CD4-positive, alpha-beta T cell treated with Interleukin-21 for 1 hour (primary cell): ENCODE measurements at places on chromosomes 11 and 22.

DNA sequence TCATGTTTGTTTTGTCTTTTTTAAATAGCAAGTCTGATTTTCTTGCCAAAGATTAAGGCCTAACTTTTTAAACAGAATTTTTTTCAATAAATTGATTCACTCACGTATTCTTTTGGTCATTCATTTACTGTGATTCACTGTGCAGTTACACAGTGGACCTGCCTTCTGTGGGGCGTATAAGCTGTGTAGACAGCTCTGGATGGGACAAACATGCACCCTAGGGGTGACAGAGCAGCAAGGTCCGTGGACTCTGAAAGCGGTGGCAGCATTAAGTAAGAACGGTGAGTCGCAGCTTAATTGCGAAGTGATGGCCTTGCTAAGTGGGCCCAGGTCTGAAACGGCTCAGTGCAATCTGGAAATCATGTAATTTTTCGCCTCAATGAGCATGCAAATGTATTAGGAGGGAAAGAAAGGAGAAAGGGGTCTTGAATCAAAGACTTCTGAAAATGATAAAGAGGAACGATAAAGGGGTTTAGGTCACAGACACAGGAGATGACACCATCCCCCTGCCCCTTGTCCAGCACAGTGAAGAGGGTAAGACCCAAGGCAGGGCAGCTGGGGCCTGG, 113.1 kb downstream of the SPATA19 start:
- DNase-seq: no peak

DNA sequence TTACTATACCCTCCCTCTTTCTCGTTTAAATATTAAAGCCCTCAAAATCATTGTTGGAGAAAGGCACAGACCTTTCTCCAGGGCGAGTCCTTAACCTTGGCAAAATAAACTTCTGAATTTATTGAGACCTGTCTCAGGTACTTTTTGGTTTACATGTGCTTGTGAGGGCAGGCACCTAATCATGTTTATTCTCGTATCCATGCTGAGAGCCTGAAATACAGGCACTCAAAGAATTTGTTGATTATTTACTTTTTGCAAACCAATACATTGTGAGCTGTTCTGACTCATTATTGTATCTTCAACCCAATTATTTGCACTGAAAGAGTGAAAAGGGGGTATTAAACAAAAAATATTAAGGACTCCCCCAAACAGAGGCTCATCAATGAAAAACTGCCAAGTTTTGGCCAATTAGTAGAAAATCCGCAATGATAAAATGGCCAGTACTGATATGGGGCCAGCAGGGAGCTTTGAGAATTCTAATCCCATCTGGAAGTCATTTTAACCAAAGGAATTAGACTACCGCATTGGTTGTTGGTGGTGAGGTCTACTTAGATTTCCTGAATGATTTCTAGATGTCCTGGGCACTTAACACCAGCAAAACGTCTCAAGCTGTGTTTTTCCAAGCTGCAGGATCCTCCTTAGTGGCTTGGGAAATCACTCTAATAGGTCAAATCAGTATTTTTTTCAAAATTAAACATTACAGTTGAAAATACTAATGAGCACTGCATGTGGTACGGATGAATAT, 157.3 kb downstream of the SWAP70 start:
- DNase-seq: no peak

- no peak for DNase-seq
Observed at GRCh38 chr22:24137595-24137994, 43.7 kb upstream of the SUSD2 start.

- DNase-seq: no peak
Observed at GRCh38 chr11:77200351-77201268, 72.6 kb downstream of the MYO7A start.

GRCh38 chr22:29388759-29389090, 355 bp upstream of the AP1B1 start:
- no peak for DNase-seq

- DNase-seq: no peak
Observed at GRCh38 chr11:17743808-17744119, 9.2 kb downstream of the KCNC1 start.

DNA sequence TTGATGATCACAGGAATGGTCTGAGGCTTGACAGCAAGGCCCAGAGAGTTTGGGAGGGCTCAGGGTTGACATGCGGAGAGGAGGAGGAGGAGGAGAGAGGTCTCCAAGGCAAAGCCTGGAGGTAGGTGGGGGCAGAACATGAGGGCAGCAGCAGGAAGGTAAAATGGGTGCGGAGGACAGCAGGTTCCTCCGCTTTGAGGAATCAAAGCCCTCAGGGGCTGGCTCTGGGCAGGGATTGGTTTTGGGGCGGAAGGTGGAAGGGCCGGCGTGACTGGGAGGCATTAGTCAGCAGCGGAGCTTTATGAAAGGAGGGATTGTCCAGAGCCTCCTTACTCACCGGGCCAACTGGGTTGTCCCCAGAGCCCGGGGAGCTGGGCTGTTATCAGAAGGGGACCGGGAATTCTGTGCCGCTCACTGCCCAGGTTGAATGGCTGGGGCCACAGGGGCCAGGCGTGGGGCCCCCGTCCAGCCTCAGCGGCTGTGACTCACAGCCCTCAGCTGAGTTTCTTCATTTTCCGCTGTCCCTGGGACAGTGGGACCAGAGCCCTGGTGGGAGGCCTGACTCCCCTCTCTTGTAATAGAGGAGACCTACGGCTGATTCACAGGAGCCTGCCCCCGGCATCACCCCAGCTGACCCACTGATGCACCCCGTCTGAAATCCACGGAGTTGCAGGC, 36.2 kb downstream of the LIF start:
- DNase-seq: no peak

GRCh38 chr11:120689596-120690275, 178.2 kb downstream of the GRIK4 start:
- no peak for DNase-seq

DNA sequence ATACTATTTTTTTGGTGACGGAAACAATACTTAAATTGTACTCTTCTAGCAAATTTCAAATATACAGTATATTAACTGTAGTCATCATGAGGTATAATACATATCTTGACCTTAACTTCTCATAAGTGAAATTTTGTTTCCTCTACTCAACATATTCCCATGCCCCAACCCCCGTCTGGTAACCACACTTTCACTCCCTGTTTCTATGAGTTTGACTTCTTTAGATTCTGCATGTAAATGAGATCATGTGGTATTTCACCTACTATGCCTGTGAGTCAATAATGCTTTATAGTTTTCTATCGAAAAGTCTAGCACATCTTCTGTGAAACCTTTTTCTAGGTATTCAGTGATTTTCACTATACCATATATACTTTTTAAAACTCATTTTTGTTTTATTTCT, 663.2 kb downstream of the CNTN5 start:
- DNase-seq: no peak

DNA sequence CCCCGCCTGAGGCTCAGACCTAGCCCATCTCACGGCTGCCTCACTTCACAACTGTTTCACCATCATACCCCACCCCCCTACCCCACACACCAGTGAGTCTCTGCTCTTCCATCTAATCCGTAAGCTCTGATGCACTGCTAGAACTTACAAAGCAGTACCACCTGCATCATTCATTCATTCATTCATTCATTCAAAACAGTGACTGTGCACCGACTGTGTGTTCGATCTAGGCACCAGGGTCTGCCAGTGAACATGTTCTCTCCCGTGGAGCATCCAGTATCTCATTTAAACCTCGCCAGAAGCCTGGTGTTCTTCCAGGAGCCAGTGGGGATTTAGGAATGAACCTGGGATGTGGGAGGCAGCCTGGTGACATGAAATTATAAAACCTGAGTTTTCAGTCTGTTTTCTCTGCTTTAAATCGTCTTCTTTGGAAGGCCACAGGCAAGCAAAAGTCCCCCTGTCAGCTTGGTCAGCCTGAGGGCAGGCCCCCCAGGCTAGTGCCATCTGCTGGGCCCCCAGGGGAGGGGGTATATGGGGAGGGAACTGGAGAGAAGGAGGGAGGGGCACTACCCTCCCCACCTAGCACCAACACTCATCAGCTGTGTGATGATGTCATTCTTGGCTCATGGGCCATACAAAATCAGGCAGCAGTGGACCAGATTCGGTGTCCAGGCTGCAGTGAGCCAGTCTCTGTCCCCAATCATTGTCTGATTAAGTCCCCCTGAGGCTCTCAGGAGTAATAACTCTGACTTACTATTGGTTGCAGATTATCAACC, 18.4 kb downstream of the TMPRSS6 start:
- DNase-seq: no peak

DNA sequence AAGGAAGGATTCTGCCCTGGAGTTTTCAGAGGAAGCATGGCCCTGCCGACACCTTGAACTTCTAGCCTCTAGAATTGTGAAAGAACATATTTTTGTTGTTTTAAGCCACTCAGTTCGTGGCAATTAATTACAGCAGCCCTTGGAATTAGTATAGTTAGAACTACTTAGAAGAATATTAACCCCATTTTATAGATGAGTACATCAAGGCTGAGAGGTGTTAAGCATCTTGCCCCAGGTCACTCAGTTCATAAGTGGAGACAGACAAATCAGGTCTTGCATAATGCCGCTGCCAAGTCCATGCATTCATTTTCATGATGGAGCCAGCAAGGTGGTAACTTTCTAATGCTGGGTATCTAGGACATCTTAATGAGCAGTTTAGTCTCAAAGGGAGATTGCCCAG, 26.6 kb downstream of the LDLRAD3 start:
- DNase-seq: no peak

DNA sequence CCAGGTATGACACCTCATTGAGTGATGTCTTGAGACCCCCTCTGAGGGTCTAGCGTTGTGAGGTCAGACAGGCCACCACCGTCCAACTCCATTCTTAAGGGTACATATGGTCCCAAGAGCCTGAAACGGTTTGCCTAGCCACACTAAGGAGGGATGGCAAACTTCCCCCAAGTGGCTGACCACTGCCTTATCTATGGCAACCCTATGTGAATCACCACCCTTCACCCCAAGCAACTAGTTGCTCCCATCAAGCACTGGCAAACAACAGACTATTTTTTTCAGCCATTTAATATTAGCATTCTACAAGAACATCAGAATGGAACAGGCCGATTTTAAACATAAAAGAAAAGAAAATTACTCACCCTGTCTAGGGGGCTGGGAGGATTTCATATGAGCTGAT, 22.8 kb downstream of the THOC5 start:
- DNase-seq: no peak

- DNase-seq: no peak
Observed at GRCh38 chr11:34794696-34795095, 121.5 kb downstream of the APIP start.

DNA sequence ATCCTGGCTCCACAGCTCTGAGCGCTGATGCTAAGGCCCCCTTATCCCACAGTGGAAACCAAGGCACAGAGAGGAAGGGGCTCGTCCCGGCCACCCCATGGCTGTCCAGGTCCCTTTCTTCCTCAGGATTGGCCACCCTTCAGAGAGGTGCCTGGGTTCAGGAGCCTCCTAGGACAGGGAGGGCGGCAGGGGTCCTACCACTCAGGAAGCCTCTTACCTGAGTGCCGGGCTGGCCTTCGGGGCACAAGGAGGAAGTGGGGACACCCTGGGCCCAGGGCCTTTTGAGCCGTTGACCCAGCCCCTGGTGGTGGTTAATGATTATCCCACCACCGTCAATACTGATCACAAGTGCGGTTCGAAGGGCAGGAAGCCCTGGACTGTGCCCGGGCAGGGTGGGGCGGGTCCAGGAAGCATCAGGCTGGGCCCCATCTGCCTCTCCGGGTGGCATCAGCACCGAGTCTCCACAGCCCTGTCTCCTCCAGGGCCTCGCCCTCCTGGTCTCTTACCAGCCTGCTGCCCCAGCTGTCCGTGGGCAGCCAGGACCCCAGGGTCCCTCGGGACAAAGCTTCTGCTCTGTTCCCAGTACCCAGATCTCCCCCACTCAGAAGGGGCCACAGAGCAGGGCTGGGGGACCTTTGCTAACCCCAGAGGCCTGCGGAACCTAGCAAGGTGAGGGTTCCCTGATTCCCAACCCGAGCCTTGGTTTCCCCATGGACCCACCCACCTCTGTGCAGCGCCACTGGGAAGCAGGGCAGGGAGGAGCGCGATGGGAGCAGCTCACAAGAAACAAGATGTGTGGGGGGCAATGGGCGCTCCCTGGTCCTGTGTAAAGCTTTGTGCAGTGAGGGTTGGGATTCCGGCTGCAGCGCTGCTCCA, 15.0 kb upstream of the EHD1 start:
- no peak for DNase-seq

DNA sequence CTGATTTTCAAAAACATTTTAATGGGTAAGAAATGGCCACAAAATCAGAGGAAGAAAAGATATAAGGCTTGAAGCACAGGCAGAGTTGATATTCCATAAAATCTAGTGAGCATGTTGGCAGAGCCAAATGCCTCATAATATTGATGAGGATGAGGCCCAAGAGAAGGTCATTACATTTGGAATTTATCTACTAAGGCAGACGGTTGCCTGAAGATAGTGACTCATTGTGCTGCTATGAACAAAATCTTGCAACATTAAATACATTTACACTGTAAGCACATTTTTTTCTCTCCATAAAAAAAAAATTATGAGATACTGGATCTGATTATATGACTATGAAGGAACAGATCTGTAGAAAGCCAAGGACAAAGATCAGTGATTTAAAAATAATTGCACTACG, 881.4 kb upstream of the CHORDC1 start:
- no peak for DNase-seq

DNA sequence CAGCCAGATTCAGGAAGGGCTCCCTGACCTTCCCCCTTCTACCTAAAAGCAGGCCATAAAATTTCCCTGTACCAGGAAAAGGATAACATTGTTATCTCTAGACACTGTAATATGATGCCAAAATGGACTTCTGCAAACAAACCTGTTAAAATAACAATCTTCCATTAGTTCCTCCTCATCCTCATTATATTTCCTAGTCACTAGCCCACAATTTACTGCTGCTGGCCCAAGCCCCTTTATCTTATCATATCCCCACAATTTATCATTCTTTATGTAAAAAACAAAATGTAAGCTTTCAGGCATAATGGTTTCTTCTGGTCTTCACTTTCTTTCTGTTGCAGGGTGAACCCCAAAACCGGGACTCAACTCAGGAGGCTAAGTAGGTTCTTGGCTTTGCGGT, 1132.1 kb upstream of the CNTN5 start:
- DNase-seq: no peak

GRCh38 chr11:90453525-90453924, 230.7 kb upstream of the CHORDC1 start:
- DNase-seq: no peak

DNA sequence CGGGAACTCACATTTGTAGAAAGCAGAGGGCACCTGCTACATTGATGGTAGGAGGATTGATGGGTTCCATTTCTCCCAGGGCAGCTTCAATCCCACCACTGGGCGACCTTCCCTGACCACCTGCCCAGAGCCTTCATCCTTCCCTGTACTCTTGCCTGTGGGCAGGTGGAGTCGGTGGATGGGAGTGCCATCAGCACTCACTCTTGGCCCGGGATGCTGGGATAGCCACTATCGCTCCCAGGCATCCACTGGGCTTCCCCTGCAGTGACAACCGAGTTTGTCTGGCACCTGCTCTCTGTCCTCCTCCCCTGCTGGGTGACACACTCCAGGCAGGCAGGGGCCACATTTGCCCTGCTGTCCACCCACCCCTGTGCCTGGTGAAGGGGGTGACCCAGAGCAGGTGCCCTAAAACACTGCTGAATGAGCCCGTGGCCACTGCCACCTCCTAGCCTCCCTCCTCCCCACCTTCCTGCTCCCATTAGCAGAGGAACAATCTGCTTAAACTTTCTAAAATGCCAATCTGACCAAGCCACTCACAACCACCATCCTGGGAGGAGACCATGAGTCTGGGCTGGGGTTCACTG, 604.7 kb downstream of the TBC1D22A start:
- DNase-seq: no peak
